Endothelial cell (in vitro differentiated cells): ENCODE measurements at places on chromosomes 7 and 10. TPM values are rescaled to one million over a fixed set of nuclear protein-coding genes. Genes with fewer than 3 reads are reported as not detected.

DNA sequence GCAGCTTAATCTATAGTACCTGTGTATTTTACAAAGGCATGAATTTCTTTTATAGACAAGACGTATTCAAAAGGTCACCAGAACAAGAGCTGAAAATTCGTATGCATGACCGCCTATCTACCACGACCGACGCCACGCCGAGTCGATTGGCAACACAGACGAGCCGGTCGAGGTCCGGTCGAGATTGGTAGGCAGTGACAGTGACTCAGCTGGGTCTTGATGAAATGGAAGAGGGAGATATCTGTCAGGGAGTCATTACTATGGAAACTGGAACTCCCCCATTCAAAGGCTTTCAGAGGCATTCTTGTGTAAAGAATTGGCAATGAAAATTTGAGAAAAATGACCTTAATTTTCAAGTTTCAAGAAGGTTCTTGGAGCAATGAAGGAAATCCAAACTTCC is 2.1 kb downstream of the ATP5MK start:
- no peak for DNase-seq

DNA sequence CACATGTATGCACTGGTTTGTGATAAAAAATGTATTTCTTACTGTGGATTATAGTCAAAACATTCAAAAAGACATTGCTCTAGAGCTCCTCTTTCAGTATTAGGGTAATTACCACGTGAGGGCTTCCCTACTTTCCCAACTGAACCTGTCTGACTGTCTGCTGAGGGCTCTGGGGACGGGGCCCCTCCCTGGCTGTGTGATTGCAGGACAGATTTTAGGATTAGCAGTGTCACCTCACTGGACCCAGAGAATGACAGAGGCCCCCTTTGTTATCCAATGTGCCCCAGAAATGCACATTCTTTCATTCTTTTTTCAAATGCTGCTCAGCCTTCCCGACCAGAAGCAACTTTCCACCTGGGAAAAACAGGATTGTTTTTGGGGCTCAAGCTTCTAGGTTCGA is 43.6 kb upstream of the MXI1 start:
- no peak for DNase-seq

DNA sequence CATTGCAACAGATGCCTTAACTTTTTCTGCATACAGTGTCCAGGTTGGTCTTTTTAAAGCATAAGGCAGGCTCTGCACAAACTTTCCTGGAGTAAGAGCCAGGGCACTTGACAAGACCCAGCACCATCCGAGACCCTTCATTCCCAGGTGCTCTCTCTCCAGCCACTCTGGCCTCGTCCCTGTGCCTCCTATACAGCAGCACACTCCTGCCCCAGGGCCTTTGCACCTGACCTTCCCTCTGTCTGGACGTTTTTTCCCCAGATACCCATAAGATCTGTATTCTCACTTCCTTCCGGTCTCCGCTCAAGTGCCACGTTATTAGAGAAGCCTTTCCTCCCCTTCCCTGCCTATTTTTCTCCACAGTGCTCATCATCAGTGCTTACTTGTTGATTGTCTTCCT is 25.6 kb downstream of the PYROXD2 start:
- DNase-seq, result no peak

DNA sequence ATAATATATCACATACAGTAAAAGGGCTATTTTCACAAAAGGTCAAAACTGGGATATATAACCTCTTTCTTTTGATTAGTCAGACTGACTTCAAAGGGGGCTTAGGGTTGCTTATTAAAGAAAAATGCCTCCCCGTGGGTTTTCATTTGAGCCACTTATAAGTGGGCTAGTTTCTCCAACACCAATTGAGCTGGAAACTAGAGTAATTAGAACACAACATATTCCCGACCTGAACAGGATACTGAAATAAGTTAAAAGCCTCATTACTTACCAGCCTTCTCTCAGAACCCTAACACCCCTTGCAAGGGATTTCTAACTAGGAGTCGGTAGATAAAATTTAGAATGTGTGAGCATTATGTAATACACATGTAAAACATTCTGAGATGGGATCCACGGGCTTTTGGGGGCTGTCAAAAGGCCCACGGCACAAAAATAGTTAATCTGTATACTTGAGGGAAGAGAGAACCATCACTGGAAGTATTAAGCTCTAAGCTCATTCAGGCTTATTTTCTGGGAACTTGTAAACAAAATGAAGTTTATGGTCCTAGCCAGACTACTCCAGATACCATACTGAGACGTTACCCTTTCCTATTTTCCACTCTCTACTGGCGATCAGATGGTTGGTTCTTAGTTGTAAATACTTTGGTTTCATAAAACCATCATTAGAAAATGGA is 29.3 kb upstream of the KMT2E start:
- no peak for DNase-seq

- no peak for DNase-seq
These were observed 116.7 kb downstream of the SEMA3E start for GRCh38 chr7:83532219-83532618.

GPNMB gene
- total RNA-seq, result 0.49 TPM

DNA sequence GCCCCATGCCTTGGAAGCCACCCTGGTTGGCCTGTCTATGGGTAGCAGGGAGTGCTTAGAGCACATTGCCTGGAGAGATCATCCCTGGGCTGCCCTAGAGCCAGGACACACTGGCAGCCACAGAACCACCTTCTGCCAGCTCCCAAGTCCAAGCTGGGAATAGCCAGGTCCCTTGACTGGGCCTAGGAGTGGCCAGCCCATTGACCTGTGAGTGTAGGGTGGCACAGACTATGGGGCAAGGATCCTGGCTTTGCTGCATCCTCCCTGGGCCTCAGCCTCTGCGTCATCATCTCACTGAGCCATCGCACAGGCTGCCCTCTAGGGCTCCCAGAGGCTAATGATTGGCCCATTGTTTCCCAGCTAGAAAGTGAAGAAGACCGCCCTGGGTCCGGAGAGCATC is 7.0 kb downstream of the AQP1 start:
- no peak for DNase-seq
